ENCODE measurements at places on chromosomes 6 and 20.

DNA sequence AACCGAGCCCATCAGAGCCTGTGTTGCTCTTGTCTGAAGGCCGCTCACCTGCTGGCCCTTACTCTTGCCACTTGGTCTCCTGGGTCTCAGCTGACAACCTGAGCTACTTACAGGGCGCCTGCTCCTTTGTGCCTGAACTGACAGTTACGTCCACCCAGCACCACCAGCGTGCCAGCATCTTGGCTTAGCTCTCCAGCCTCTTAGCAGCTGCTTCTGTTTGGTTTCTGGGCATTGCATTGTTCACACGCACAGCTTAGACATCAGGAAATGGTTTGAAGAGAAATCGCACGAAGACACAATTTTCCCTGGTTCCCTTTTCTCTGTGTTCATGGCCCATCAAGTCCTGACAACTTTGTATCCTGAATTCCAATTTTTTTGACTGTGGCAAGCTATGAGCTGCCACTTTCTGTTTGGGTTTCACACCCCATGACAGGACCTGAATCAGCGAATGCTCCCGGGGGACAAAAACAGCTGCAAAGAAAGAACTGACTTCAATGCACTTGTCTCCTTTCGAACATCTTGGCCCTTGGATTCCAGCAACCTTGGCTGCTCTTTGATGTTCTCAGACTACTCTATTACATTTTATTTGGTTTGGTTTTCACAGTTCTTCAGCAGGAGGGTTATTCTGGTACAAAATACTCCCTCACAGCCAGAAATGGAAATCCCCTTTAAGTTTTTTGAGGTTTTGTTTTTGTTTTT, 45.2 kb upstream of the LY86 start:
- DNase-seq, result no peak

DNA sequence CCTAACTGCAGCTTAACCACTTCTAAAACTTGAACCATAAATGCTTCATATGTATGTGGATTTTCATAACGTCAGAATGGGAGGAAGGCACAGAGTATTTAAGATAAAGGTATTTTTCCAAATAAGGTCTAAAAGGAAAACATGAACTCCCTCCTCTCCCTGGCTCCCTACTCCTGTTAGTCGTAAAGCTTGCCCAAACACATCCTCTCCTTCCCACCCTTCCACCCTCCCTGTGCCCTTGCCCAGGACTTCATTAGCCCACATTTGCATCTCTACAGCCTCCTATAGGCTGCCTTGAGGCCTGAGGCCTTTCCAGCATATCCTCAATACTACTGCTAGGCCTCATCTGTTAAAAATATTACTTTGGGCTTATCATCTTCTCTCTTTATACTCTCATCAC, 17.1 kb upstream of the SMIM13 start:
- no peak for DNase-seq

- DNase-seq, result no peak
These were observed 476.8 kb upstream of the ADGRB3 start for GRCh38 chr6:68158256-68158655.

DNA sequence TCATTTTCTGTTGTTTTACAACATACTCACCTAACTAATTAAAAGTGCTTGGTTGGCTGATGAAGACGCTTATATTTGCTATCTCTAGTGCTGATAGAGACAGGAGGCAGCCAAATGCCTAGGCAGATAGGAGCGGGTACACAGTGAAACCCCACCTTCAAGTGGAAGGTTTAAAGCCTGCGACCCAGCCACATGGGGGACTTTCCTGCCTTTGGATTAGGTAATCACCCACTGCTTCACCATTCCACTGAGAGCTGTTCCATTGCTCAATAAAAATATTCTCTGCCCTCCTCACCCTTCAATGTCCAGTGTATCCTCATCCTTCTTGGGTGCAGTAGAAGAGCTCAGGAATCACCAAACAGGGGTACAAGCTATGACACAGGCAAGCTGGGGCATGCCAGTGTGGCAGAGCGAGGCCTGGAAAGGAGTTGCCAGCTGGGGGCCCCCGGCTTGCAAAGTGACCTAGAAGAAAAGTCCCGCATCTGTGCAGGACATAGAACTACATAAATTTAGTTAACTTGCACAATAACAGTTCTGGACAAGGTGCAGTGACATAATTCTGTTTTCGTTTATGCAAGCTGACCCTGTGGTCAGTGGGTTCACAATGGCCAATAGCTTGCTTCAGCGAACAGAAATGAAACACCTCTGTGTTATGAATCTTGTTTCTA, 112.0 kb upstream of the MLIP start:
- DNase-seq, result no peak

DNA sequence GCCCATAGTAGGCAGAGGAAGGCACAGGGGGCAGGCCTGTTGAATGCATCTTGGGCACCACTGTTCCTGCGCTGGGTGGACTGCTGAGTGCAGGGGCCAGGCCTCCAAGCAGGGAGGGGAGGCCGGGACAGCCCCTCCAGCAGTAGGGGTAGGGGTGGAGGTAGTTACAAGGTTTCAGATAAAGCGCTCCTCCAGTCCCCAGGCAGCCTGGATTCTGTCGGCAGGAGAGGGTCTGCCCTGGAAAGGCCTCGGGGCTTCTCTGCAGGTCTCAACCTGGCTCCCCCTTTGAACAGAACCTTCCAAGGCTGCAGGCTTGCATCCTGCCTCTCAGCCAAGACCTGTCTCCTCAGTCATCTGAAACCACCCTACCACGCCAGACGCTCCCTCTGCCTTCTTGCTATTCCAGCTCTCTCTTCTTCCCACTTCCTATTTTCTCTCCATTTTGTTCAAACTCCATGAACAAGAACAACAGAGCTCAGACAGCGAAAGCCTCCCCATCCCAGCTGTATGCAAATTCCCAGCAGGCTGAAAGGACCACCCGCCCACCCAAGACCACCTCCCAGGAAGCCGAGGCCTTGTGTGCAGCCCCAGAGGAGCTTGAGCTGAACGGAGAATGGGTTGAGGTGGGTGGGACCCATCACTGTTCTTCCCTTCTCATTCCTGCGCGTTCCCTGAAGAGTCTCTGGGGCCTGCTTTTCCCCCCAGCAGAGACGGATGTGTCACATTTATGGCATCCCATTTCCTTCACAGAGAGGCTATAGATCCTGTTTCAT, 1.4 kb downstream of the MLN start:
- no peak for DNase-seq

DNA sequence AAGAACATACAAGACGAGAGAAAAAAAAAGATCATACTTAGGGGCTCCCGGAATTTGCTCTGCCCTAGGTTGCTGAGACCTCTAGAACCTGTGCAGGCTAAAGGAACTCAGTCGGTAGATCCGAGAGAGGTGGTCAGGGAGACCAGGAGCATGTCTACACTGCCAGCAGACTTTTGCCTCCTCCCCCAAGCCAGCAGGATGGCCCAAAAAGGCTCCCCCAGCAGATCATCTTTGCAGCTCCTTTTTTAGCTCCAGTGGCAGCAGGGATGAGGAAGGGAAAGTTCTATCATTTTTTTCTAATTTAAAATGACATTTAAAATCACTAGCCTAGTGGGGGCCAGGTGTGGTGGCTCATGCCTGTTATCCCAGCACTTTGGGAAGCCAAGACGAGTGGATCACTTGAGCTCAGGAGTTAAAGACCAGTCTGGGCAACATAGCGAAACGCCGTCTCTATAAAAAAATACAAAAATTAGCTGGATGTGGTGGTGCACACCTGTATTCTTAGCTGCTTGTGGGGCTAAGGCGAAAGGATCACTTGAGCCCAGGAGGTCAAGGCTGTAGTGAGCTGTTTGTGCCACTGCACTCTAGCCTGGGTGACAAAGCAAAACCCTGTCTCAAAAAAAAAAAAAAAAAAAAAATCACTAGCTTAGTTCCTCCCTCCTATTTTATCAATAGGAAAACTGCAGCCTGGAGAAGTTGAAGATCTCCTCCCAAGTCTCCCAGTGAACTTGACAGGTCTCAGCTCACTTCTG, 69.3 kb upstream of the MYL9 start:
- DNase-seq, result no peak

DNA sequence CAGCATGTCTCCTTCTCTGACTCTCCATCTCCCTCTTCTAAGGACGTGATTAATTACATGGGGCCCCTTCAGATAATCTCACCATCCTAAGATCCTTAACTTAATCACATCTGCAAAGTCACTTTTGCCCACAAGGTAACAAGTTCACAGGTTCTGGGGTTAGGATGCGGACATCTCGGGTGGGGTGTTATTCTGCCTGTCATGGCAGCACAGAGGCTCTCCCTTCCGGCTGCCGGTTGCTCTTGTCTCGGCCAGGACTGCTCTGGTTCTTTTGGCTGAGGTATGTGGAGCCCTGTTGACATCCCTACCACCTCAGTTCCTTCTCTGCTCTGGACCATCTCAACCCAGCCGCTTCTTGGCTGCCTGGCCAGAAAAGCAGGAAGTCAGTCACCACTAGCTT, 4.2 kb upstream of the CST11 start:
- no peak for DNase-seq

DNA sequence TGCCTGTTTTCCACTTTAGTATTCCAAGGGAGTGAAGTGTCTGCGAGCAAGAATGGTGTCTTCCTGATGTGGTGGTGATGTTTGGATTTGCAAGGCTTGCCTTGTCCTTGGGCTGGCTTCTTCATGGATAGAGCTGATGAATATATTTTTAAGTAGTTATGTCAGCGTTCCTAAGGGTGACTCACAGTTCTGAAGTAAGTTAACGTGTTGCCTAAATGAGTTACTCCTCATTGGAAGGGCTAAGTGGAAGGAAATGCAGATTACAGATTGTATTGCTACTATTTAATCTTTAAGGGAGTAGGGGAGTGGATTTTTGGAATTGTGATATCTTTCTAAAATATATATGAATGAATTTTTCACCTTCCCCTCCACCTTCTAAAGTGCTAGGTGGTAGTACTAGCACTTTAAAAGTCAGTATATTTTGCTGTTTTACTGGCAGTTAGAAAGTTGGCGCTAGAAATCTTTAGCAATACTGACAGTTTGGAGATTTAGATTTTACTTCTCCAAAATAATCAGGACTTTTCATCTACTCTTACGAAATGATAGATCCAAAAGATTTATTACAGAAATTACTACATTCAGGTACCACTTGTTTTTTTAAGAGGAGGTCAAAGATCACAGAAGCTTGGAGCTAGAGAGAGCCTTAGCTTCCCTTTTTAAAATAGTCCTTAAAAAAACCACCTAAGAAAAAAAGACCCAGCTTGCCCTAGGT, 197.4 kb downstream of the JARID2 start:
- DNase-seq, result no peak

DNA sequence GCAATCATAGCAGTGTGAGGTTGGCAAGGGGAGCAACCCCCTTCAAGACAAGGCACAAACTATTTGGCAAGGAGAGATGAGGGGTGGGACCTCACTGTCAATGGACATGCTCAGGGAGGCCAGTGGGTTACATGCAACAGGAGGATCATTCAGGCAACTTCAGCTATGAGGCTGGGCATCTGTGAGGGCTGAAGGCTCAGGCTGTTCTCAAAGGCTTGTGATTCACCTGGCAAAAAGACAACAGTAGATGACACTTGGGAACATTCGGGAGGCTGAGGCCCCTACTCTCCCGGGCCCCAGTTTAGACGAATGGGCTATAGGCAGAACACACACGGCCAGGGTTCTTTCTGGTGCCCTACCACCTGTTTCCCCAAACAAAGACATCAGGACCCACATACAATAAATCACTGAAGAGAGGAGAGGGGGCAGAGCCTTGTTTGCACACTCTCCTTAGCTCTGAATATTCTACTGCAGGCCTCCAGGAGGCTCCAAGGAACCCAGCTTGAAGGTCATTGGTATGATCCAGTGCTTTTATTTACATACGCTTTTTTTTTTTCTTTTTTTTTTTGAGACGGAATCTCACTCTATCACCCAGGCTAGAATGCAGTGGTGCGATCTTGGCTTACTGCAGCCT, 7.9 kb downstream of the TUBB start:
- peak; percentile 51 for DNase-seq

Data from stomach (tissue), 19 donors.